ENCODE measurements at places on chromosomes 5 and 9.

GRCh38 chr5:60507687-60508086 is 192.3 kb downstream of the DEPDC1B start:
- DNase-seq = no peak

DNA sequence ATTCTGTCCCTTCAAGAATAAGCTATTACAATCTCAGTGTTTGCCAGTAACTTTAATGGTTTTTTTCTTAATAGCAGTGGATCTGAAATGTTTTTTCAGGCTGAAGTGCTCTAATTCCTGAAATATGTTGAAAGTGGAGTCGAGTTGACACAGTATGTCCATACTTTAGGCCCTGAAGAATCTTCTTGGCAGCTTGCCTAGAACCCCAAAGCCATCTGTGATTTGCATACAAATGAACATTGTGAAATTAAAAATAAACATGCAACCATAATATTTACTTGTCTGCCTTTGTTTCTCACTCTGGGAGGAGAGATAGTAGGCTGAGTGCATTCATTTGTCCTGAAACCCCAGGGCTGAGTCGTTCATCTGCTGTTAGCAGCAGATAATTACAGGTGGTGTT is 152.7 kb downstream of the ADCY2 start:
- no peak for DNase-seq

DNA sequence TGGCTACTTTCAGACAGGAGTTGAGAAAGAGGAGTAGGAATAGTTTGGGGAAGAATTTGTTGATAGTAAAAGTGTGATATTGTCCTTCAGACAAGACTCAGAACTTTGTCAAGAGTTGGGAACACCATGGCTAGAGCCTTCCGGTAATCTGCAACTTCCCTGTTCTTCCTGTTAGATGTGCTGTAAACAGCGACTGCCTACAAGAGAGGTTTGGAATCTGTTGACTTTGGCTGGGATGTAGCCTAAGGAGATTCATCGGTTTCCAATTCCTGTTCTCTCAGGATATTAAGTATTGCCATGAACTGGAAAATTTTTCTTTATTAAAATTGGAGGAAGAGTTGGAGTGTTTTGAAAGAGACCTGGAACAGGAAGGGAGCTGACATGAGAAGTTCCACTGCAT is 43.9 kb downstream of the ARHGAP26 start:
- DNase-seq = no peak

GRCh38 chr5:124773315-124774311 is 27.2 kb upstream of the ZNF608 start:
- no peak for DNase-seq

- peak; percentile 79 for DNase-seq
These were observed at the start of gene TRIM52 for GRCh38 chr5:181260720-181261319. TRIM52 (minus strand) TSS chr5:181261143; CDS start chr5:181260813, 330 bp downstream.

Measured in stimulated activated CD4-positive, alpha-beta T cell treated with anti-CD3 and anti-CD28 coated beads, Interleukin-1b, Interleukin-23, amount 100 ng/mL, for 1 hour (primary cell).